ENCODE measurements at places on chromosomes 2 and 18.

DNA sequence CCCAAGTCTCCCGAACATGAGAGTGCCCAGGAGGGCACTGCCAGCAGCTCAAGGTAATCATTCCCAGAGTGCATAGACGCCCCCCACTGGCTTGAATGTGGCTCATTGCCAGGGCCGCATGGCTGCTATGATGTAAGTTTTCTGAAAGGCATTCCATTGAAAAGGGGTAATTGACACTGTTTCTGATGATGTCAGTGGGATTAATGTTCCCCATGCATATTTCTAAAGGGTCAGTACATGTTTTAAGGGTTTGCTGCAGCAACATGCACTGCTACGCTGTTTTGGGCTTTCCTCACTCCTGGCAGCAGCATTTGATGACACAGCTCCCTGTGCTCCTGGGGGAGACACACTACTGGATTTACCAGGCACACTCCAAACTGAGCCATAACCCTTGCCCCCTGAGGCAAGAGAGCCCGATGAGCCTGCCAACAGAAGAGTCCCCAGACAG lies 36.7 kb downstream of the KIAA2012 start:
- no peak for DNase-seq

DNA sequence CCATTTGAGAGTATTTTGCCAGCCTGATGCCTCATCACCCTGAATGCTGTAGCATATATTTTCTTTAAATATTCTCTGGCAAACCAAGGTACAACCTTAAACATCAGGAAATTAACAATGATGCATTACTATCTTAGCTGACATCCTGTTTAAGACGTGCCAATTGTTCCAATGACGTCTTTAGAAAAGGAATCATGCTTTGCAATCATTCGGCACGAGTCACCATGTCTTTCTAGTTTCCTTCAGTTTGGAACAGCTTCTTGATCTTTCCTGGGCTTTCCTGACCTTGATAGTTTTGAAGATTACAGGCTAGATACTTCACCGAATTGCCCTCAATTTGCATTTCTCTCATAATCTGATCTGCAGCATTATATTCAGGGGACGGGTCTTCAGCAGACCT lies 88.2 kb upstream of the GLI2 start:
- no peak for DNase-seq

DNA sequence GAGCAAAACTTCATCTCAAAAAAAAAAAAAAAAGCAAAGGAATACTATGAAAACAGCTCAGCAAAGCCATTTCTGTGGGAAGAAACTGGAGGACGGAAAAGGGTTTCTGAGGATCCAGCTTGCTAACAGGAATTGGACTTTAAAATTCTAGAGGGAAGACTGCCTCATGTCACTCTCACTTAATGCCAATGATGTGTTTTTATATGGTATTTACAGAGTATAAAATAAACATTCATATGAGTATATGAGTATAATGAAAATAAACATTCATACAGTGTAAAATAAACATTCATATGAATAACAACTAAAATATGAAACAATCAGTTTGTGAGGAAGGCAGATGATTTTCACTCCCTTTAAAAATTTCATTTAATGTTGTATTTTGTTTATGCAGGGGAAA lies 43.9 kb downstream of the CHMP3 start:
- no peak for DNase-seq

DNA sequence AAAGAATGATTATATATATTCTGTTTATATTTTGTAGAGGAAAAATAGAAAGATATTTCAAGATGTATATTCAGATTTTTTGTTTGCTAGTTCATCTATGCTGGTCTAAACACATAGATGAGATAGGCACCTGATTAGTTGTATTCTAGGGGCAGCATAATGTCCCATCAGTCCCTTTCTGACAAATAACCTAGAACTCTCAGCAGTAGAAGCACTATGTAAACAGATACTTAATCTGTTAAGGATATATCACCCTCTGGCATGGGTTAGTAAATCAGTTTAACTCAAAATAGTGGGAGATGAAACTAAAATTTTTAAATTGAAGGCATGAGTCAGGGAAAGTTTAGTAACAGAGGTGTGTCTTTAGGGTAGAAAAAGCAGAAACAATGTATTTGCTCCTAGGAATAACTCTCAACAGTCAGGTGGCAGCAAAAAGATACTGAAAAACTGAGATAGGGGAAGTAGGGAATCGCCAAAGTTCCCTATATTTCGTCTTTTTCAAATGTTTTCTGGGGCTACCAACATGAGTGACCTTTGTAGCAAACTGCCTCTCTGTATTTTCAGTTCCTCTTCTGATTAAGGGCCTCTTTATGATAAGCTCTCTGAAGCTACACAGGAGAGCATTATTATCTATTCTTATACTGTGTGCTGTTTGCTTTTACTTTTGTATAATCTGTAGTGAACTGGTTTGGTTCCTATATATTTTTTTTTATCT lies 5.7 kb downstream of the PPP1R1C start:
- peak; percentile 12 for DNase-seq

DNA sequence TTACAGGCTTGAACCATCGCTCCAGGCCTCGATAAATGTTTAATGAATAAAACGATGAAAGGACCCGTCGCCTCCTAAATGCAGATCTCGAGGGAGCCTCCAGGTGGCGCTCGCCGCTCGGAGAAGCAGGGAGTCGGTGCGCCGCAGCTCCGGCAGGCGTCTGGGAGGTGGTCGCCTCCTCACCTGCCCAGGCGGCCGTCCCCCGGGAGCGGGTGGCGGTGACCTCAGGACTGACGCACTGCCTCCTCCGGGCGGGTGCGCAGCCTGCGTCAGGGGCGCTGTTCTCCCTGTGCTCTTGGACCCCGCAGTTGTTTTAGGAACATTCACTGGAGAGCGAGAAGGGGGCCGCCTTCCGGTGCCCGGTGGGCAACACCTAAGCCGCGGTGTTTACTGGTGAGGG lies 38.6 kb upstream of the POLE4 start:
- peak; percentile 59 for DNase-seq

DNA sequence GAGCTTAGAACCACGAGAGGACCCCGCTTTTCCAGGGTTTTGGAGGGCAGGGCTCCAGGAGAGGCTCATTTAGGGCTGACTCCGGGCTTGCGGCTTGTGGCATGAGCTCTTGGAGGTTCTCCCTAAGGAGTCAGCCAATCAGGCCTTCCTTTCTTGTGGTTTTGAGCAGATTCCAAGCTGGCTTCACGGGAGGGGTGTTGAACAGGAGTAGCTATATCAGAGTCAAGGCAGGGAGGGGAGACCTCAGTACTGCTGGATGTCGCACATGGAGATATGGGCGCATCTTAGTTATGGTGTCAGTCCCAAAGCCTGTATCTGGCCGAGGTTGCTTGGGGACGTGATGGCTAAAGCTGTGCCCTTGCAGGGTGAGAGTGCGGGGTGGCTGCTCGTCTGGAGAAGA lies 98.6 kb downstream of the AGAP1 start:
- DNase-seq: no peak

- no peak for DNase-seq
Observed at GRCh38 chr2:76953733-76954347, 568.3 kb downstream of the LRRTM4 start.
